ENCODE measurements at places on chromosomes 3 and 15.

GRCh38 chr3:13851997-13852637, 27.8 kb downstream of the WNT7A start:
- no peak for DNase-seq
- no peaks in the 10 kb centered on the region for H3K4me1 ChIP-seq
- no peak overlapping the region for H3K27ac ChIP-seq
- no peaks in the 10 kb centered on the region for H3K36me3 ChIP-seq
- peaks cover 4% of the 10 kb centered on the region for H3K27me3 ChIP-seq

- no peaks in the 10 kb centered on the region for H3K36me3 ChIP-seq
- H3K27me3 ChIP-seq, result no peaks in the 10 kb centered on the region
- no peak overlapping the region for H3K4me3 ChIP-seq
- no peak overlapping the region for H3K27ac ChIP-seq
- no peak for DNase-seq
- peaks cover 7% of the 10 kb centered on the region for H3K4me1 ChIP-seq
Observed at GRCh38 chr3:16401273-16401672, 112.2 kb downstream of the RFTN1 start.

DNA sequence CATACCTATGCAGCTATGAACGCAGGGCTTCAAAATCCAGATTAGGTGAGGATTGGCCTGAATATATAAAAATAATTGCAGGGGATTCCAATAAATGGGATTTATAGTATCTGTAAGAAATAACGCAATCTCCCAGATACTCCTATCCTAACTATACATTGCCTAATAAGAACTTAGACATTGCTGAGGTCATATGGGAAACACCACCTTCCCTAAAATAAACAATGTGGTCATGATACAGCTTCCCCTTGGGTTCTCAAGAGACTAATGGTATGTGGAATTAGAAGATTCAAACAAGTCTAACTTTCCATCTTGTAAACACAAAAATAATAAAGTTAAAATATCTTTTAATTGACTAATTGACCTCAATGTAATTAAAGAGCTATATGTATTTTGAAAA, 28.2 kb downstream of the UBE3A start:
- H3K36me3 ChIP-seq, result no peaks in the 10 kb centered on the region
- peaks cover 17% of the 10 kb centered on the region for H3K4me1 ChIP-seq
- H3K27ac ChIP-seq, result no peak overlapping the region
- H3K27me3 ChIP-seq, result no peaks in the 10 kb centered on the region
- DNase-seq, result no peak
- H3K4me3 ChIP-seq, result no peak overlapping the region

- H3K4me1 ChIP-seq, result no peaks in the 10 kb centered on the region
- no peak for DNase-seq
- no peak overlapping the region for H3K27ac ChIP-seq
- H3K4me3 ChIP-seq, result no peak overlapping the region
- no peaks in the 10 kb centered on the region for H3K27me3 ChIP-seq
Observed at GRCh38 chr15:101542306-101543025, 53.0 kb upstream of the PCSK6 start.

GRCh38 chr3:12986986-12987385, 86.2 kb downstream of the IQSEC1 start:
- H3K4me3 ChIP-seq, result no peak overlapping the region
- peak; percentile 73 for DNase-seq
- H3K27ac ChIP-seq, result no peak overlapping the region
- H3K36me3 ChIP-seq, result no peaks in the 10 kb centered on the region
- no peaks in the 10 kb centered on the region for H3K27me3 ChIP-seq

- no peaks in the 10 kb centered on the region for H3K36me3 ChIP-seq
- H3K27ac ChIP-seq, result no peak overlapping the region
- no peaks in the 10 kb centered on the region for H3K27me3 ChIP-seq
Observed at GRCh38 chr15:92098869-92099268, 245.4 kb downstream of the SLCO3A1 start.

DNA sequence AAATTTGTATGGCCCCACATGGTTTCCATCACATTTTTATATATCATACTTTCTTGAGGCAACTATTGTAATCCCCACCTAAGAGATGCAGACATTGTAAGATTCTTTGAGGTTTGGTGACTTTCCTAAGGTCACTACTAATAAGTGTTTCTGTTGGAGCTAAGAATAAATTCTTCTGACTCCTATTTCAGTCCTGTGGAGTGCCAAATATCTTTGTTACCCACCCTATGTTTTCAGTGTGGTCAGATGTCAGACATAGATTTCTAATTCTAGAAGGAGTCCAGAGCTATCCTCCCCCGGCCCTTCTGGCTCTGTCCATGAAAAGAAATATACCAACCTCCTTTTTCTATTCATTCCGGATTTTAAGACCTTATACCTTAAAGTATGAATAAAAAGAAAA, 46.2 kb upstream of the FILIP1L start:
- H3K36me3 ChIP-seq, result no peaks in the 10 kb centered on the region
- H3K27ac ChIP-seq, result no peak overlapping the region
- DNase-seq, result no peak
- H3K27me3 ChIP-seq, result no peaks in the 10 kb centered on the region

- H3K36me3 ChIP-seq, result no peaks in the 10 kb centered on the region
- H3K4me1 ChIP-seq, result peaks cover 20% of the 10 kb centered on the region
- no peak overlapping the region for H3K27ac ChIP-seq
Observed at GRCh38 chr15:31238906-31239305, 87.7 kb upstream of the KLF13 start.

GRCh38 chr3:153357436-153357835, 195.4 kb downstream of the RAP2B start:
- no peaks in the 10 kb centered on the region for H3K36me3 ChIP-seq
- no peak overlapping the region for H3K27ac ChIP-seq
- H3K4me3 ChIP-seq, result no peak overlapping the region
- no peaks in the 10 kb centered on the region for H3K4me1 ChIP-seq

DNA sequence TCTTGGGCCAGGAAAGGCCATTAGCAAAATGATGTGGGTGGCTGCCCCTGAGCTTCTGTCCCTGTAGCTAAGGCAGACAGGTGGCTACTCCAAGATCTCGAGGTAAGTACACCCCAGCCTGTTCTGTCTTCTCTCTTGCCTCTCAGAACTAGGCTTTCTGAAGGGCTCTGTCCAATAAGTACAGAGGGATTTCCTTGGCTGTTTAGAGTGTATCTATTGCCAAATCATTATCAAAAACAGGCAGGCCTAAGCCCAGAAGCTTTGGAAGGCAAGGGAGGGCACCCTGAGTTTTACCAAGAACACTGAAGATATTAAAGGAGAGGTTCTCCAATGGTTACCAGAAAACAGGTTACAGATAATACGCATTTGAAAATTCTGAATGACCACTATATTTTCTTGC, 156.6 kb downstream of the MYRIP start:
- H3K36me3 ChIP-seq, result no peaks in the 10 kb centered on the region
- H3K4me3 ChIP-seq, result no peak overlapping the region
- no peaks in the 10 kb centered on the region for H3K27me3 ChIP-seq

GRCh38 chr15:39165020-39165706, 415.7 kb upstream of the THBS1 start:
- H3K4me3 ChIP-seq, result no peak overlapping the region
- no peaks in the 10 kb centered on the region for H3K4me1 ChIP-seq
- no peaks in the 10 kb centered on the region for H3K27me3 ChIP-seq
- H3K36me3 ChIP-seq, result no peaks in the 10 kb centered on the region

DNA sequence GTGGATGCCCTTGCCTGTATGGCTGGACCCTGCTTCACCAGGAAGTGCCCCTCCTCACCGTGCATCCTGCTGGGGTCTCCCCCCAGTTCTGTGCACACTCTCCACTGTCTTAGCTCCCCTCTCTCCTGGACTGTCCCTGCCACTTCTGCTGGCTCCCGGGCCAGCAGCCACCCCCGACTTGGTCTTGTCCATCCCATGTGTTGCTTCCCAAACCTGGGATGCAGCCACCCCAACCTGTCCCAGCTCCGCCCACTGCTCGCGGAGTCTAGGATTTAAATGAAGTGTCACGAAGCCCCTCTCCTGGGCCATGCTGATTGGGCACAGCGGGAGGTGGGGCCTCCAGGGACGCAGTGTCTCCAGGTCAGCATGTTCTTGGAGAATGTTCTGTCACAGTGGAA, 48.5 kb downstream of the PLXNA1 start:
- no peak overlapping the region for H3K4me3 ChIP-seq
- H3K36me3 ChIP-seq, result peaks cover 47% of the 10 kb centered on the region
- H3K4me1 ChIP-seq, result no peaks in the 10 kb centered on the region
- H3K27me3 ChIP-seq, result no peaks in the 10 kb centered on the region
- no peak for DNase-seq

DNA sequence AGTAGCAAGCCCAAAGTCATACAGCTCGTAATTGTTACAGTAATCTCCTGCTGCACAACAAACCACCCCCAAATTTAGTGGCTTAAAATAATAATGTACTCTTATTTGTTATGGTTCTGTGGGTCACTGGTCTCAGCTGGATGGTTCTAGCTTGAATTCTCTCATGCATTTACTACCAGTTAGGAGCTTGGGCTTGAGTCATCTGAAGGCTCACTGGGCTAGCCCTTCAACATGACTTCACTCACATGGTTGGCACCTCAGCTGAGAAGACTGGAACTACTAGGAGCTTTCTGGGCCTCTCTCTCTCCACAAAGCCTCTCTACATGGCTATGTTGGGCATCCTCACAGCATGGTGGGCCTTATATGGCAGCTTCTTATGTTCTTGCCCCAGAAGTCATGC, 12.5 kb downstream of the PCOLCE2 start:
- no peak overlapping the region for H3K4me3 ChIP-seq
- no peaks in the 10 kb centered on the region for H3K36me3 ChIP-seq
- no peak for DNase-seq
- no peaks in the 10 kb centered on the region for H3K4me1 ChIP-seq
- no peak overlapping the region for H3K27ac ChIP-seq
- H3K27me3 ChIP-seq, result no peaks in the 10 kb centered on the region

DNA sequence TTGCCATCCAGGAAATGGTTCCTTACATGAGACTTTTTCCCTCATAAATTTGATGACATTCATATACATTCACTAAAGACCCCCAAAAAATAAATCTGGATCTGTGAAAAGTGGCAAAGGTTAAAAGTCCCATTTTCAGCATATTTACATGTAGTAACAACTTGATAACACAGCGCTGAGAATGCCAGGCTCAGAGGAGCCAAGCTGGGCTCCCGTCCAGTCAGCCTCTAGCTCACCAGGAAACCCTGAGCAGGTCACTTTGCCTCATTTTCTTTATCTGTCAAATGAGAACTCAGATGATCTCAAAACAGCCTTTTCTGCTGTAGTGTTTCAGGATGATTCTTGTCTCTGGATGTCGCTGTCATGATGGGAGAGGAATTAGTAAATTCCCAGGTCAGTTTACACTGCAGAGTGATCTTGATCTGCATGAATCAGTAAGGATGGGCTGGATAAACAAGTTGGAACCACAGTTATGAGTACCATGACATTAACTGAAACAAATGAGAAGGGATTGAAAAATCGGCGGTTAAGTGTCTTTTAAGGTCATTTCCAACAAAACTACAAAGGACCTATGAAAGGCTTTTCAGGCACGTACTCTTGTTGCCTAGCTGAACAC, 82.8 kb downstream of the PPARG start:
- DNase-seq, result no peak
- H3K4me1 ChIP-seq, result peaks cover 4% of the 10 kb centered on the region
- H3K36me3 ChIP-seq, result no peaks in the 10 kb centered on the region
- H3K27ac ChIP-seq, result no peak overlapping the region
- peaks cover 5% of the 10 kb centered on the region for H3K27me3 ChIP-seq
- no peak overlapping the region for H3K4me3 ChIP-seq

GRCh38 chr3:14133188-14133800, 8.4 kb downstream of the TMEM43 start:
- H3K27me3 ChIP-seq, result no peaks in the 10 kb centered on the region
- H3K36me3 ChIP-seq, result peaks cover 87% of the 10 kb centered on the region
- DNase-seq, result no peak
- no peak overlapping the region for H3K4me3 ChIP-seq

GRCh38 chr3:39809181-39809994, at the start of gene MYRIP:
MYRIP (plus strand) TSS chr3:39809609; CDS start chr3:39900817, 91,208 bp downstream.
- peaks cover 8% of the 10 kb centered on the region for H3K4me1 ChIP-seq
- peak; percentile 91 for DNase-seq
- no peak within 1 kb of the TSS for H3K27ac ChIP-seq
- H3K27me3 ChIP-seq, result peaks cover 34% of the 10 kb centered on the region
- H3K36me3 ChIP-seq, result no peaks in the 10 kb centered on the region

GRCh38 chr3:154759966-154760365, 320.2 kb upstream of the MME start:
- H3K4me1 ChIP-seq, result no peaks in the 10 kb centered on the region
- no peaks in the 10 kb centered on the region for H3K27me3 ChIP-seq
- no peak for DNase-seq
- no peak overlapping the region for H3K27ac ChIP-seq
- no peak overlapping the region for H3K4me3 ChIP-seq

DNA sequence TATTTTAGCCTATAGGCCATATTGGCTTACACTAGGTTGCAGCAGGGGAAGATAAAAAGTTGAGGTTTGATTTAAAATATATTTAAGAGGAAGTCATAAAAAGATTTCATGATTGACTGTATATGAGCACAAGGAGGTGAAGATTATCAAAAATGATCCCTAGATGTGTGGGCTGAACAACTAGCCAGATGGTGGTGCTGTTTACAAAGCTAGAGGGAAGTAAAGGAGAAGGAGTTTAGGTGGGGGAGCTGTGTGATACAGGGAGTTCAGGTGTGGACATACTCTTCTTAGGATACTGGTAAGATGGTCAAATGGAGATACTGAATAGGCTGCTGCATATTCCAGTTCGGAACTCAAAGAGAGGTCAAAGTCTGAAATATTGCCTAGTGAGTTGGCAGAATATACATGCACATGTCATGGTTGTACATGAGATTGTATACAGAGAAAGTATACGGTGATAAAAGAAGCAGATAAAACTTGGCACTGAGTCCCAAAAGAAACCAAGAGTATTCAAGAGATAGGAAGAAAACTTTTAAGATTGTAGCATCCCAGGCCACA, 727.8 kb downstream of the NLGN1 start:
- H3K27ac ChIP-seq, result no peak overlapping the region
- H3K27me3 ChIP-seq, result no peaks in the 10 kb centered on the region
- H3K4me3 ChIP-seq, result no peak overlapping the region

DNA sequence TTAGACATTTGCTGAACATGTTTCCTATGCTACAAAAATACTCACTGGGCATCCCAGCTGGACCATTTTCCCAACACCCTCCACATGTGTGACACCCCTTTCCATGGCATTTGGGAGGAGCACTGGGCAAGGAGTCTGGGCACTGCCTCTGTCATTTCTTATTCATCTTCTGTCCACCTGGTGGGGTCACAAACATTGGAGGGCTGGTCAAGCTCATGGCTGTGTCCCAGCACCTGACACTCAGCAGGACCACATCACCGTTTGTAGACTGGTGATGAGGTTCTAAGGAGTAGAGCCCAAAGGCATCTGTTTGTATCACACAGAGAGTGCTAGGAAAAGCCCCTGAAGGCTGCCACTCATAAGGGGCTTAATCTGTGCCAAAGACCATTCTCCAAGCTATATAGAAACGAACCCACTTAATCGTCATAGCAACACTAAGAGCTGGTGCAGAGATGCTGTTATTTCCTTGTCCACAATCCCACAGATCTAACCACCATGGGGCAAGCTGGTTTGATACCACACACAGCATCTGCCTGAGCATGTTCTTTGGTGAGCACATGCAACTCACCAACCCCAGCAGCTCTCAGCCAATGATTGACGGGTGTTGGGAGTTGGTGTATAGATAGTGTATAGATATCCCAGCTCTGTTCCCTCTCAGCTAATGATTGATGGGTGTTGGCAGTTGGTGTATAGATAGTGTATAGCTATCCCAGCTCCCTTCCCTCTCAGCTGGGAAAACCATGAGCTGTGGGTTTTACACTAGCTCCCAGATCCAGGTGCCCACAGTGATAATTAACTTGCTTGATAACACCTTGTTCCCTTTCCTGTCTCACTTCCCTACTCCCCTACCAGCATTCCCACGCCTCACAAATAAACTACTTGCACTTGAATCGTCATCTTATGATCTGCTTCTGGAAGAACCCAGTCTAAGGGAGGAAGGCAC, 42.7 kb upstream of the ATP2B2 start:
- no peaks in the 10 kb centered on the region for H3K36me3 ChIP-seq
- H3K4me3 ChIP-seq, result no peak overlapping the region
- H3K27ac ChIP-seq, result no peak overlapping the region
- DNase-seq, result peak; percentile 13
